ENCODE measurements at places on chromosomes 7 and 10.

- DNase-seq: no peak
These were observed 22.7 kb upstream of the SMNDC1 start for GRCh38 chr10:110327262-110327914.

DNA sequence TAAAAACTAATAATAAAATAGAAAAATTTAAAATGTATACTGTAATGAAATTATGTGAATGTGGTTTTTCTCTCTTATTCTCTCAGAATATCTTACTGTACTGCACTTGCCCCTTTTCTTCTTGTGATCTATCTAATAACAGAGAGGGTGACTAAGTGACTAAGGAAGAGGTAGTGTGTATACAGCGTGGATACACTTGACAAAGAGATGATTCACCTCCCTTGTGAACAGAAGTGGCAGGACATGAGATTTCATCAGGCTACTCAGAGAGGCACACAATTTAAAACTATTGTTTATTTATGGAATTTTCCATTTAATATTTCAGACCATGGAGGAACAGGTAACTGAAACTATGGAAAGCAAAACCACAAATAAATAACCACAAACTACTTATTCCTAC is 806.6 kb upstream of the GHITM start:
- DNase-seq: no peak

GRCh38 chr10:123398756-123399155 is 244.6 kb downstream of the BUB3 start:
- DNase-seq: no peak

DNA sequence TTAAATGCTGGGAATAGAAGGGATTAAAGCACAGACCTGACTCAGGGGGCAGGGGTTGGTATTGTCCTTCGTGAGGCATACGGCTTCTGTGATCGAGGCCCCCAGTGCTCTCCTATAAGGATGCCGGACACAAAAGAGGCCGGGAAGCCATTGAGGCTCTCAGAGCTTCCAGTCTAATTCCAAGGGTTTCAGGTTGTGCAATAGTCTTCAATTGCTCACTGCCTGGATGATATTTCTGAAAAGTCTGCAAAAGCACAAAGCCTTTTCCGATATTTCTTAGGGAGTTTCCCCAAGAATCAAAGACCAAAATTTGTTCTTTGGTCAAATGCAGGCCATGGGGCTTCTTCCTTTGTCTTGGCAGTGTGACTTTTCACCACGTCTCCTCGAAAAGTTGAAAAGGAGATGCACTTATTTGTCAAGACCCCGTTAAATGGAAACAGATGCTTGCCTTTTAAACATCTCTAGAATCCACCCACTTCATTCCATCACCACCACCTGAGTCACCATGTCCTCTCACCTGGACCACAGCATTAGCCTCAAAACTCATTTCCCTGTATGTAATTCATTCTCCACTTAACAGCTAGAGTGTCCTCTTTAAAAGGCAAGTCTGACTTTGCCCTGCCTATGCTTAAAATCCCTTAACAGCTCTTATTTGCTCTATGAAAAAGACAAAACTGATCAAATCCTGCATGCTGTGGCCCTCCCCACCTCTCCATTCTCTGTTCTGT is 134.8 kb upstream of the NAMPT start:
- DNase-seq: no peak

DNA sequence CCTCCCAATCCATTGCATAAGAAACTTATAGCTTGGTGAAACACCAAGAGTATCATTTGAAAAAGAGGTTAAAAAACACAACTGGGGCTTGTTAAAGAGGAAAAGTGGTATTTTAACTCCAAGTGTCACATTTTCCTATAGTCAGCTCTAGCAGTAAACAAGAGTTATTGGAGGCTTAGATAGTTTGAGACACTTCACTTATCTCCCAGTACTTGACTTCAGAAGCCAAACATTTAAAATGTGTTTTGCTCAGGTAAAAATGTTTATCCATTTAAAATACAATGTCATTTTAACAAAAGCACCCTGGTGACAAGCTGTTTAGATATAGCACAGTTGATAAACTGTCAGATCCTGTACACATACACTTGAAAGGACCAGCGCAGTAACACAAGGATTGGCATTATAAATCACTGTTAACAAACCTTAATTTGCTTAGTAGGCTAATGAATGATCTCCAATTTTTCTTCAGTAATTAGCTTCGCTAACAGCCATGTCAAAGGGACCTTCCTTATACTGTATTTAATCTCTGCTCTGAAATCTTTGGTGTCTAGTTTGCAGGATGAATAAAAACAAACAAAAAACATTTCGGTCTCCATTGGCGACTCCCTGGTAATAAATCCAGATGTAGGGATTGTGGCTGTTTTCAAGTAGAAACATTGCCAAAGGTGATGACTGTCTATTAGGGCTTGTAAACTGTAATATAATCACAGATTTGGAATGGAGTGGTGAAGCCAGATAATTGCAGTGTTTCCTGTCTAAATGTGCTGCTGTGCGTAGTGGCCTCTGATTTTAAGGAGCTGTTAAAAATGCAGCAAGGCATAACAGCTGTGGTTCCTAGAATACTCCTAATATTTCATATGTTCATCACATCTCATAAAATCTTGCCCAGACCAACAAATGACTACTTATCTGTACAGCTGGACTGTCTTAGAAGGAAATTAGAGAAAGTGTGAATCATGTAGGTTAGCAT is 545.1 kb downstream of the AUTS2 start:
- no peak for DNase-seq
